Effector memory CD8-positive, alpha-beta T cell (primary cell): ENCODE measurements at places on chromosomes 2 and 18.

DNA sequence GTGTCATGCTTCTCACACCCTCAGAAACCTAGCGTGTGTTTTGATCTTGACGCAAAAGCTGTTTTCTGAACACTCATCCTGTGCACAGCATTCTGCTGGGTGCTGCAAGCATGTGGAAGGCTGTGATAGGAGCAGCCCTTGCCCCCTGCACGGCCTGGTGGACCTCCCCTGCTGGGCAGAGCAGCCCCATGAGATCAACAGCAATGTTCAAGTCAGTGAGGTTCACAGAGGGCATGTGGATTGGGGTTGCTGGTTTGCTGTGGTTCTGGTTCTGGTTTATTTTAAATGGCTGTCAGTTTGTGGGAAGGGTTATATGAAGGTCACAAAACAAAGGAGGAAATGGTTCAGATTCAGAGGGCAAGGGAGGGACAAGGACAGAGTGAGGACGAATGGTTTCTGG, 71.3 kb downstream of the SOWAHC start:
- DNase-seq: no peak

GRCh38 chr2:43777306-43777926, 3.6 kb downstream of the DYNC2LI1 start:
- DNase-seq: no peak

- DNase-seq: no peak
These were observed 159.7 kb downstream of the CD226 start for GRCh38 chr18:69787825-69788547.

DNA sequence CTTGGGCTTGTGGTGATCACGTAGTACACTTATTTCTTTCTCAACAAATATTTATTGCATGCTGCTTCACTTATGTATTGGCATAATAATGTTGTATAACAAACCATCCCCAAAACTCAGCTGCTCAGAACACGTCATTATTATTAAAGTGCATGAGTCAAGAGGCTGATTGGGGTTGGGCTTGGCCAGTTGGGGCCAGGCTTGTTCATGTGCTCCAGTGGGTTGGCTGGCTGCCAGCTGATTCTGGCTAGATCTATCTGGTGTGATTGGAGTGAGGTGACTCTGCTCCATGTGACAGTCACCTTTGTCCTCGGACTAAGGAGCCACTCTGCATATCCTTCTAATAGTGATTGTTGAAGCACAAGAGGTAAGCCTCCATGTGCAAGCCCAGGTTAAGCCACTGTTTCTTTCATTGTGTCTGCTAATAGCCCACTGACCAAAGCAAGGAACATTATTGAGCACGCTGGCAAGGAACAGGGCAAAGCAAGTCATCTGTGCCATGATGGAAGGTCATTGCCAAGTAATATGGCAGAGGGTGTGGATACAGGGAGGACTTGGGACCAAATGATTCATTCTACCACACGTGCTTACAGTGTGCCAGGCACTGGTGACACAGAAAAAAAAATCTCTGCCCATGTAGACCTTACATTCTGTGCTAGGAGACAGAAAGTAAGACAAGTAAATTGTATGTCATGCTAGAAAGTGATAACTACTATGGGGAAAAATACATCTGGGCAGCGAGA, 63.3 kb upstream of the TMEM182 start:
- DNase-seq: no peak

DNA sequence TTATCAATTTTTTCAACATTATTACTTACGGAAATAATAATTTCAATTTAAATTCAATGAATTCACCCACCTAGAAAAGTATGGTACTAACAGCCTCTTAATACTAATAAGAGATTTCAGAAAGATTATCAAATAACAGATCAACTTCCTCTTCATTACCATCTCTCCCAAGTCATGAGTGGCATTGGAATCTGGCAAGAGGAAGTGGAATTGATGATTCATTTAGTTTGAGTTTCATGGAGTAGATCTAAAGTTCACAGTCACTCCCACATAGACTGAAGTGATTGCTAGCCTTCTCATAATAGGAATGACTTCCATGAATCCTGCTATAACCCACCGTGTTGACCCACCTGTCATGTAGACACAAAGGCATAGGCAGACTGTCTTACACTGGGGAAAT, 77.7 kb upstream of the WDR75 start:
- no peak for DNase-seq

DNA sequence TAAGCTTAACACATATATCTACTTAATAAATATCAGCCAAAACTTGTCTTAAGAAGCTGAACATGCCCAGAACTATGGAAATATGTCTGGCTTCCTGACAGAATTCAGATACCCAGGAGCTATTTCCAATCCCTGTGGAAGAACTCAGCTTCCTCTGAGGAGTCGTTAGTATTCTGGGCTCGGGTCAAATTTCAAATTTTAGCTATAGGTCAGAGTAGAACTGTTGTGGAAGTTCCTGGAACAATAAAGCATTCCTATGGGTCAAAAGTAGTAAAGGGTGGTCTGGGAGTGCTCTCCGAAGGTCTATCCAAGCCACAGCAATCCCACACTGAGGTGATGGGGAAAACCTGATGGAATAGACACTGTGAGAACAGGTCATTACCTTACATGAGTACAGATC, 342.7 kb upstream of the CHST9 start:
- no peak for DNase-seq

- DNase-seq: no peak
These were observed 38.7 kb downstream of the DCDC2C start for GRCh38 chr2:3741867-3742602.

- no peak for DNase-seq
These were observed 82.3 kb downstream of the ANTXR1 start for GRCh38 chr2:69095305-69095704.

DNA sequence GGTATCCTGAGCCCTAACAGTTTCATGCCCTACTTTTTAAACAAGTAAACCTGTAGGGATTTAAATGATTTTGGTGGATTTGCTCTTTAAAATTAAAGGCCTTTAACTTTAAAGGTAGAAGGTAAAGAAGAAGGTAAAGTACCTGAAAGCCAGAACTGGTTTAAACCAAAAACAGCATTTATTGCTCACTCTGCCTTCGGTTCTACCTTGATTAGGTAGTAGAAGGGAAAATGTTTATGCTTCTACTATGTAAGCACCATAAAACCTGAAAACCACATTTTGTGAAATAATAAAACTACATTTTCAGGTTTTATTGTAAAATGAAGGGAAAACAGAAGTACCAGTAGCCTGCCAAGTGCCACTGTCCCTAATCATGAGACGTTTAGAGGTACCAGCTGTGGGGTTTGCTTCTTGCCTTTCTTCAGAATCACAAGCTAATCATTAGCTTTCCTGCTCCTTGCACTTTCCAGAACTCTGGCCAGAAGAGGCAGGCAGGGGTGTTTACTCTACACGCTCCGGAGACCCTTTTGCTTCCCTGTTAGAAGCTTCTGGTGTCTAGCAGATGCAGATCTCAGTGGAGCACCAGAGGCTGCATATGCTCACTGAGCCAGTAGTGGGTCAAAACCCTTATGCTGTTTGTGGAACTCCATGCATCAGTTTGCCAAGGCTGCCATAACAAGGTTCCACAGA, 33.3 kb downstream of the RPIA start:
- no peak for DNase-seq

DNA sequence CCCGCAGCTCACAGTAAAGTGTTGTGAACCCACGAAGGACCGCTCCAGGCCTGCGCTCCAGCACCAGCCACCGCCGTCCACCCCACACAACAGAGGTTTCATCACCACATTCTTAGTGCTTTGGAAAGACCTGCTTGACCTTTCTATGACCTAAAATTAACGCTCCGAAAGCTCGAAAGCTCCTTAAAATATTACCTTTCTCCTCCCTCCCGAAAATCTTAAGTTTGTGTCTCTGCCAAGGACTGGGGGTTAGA, 149.2 kb downstream of the TWIST2 start:
- DNase-seq: no peak

GRCh38 chr2:23542230-23542789, 157.3 kb downstream of the KLHL29 start:
- no peak for DNase-seq

DNA sequence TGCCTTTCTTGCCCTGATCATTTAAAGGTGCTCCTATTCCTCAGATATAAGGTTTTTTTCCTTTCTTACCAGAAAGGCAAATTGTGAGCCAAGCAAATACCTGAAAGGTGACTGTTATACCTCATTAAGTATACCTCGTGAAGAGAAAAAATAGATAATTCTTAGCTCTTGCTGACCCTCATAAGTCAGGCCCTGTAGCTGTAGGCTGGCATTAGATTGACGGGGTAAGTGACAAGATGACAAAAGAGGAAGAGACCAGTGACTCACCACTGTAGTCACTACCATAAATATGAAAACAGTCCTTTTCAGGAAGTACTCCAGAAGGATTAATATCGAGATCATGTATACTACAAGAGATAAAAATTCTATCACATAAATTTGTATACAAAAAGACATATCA, 104.6 kb downstream of the PTPN4 start:
- no peak for DNase-seq

- DNase-seq: no peak
These were observed 63.1 kb downstream of the TNS1 start for GRCh38 chr2:217939629-217940245.

DNA sequence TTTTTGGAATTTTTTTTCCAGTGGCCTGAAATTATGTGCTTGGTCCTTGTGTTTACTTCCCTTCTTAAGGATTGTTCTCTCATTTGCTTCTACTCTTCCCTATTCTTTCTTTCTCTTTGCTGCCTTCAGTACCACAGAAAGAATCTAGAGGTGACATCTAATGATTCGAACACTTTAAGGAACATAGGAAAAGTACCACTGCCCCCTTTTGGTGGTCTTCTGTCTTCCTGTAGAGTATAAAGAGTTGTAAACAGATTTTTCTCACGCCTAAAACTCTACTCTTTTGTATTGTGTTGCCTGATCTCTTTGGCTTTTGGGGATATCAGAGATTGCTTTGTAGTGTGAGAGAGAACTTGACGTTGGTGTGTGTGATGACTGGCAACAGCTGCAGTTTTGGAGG, 7.0 kb upstream of the SCTR start:
- no peak for DNase-seq

DNA sequence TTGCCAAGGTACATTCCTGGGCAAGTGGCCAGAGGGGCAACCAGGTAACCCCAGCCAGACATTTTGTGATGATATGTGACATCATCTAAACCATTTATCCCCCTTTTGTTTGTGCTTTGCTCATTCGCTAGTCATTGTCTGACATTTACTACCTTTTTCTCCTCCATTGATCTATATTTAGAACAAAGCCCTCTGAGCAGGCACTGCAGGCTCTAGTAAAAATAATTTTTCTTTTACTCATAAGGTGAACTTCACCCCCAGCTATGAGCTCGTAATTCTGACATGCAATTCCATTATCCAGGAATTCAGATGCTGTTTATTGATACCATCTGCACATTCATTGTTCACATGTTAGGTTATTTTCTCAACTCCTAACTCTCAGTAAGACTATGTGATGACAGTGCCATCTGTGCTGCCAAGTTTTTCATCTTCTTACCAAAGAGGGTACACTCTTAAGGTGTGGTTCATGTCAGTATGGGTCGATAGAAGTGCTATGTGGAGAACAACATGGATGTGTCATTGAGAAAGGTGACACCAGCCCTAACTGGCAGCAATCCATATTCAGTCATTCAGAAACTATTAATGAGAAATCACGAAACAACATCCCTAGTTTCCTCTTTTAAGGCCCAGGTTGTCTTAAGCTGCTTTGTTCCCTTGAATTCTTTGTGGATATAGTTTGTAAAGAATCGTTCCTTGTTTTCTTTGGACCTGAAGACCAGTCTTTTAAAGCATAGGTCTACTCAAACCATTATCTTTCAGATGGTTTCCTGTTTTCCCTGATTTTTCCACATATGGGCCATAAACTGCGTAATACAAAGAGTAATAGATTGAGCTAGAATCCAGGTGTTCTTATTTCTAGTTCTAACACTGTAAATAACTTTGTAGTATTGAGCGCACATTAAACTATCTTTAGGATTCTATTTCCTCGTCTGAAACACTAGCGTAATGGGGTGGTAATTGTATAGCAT, 978.1 kb upstream of the CDH2 start:
- no peak for DNase-seq

- DNase-seq: no peak
These were observed 62.1 kb downstream of the DYM start for GRCh38 chr18:49398331-49398730.

GRCh38 chr2:172928756-172929155, 146.9 kb upstream of the MAP3K20 start:
- DNase-seq: no peak

DNA sequence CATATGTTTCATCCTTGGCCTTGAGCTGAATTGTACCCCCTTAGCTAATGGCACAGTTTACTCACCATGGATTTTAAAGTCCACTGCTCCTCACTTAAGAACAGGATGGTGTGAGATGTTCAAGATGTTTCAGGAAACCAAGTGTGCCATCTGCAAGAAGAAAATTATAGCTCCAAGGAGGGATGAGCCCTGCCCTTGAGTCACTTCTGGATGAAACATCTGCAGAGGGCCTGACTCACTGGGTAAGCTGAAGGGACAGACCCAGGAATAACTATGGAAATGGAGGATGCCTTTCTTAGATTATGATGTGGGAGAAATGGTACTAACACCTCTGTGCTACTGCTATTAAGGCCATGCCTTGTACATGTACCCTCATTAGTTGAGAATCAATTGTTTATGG, 6.4 kb downstream of the MARS2 start:
- no peak for DNase-seq

- no peak for DNase-seq
These were observed 18.5 kb upstream of the FHOD3 start for GRCh38 chr18:36279001-36279400.

DNA sequence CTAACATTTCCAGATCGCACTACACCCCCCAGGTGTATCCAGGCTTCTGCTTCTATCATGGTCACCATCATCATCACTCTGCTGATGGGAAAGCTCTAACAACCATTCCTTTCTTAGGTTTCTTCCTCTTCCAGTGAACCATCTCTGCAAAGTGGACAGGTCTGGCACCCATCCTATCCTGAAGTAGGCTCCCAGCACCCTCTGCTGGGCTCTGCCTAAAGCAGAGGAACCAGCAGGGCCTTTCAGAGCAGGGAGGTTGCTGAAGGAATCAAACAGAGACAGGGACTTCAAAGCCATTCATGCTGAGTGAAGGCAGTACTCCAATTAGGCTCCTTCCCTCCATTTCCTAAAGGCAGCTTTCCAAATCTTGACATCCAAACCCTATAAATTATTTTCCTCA, 27.2 kb upstream of the SATB2 start:
- DNase-seq: no peak

GRCh38 chr18:63084219-63084618, 235.3 kb downstream of the BCL2 start:
- DNase-seq: no peak

DNA sequence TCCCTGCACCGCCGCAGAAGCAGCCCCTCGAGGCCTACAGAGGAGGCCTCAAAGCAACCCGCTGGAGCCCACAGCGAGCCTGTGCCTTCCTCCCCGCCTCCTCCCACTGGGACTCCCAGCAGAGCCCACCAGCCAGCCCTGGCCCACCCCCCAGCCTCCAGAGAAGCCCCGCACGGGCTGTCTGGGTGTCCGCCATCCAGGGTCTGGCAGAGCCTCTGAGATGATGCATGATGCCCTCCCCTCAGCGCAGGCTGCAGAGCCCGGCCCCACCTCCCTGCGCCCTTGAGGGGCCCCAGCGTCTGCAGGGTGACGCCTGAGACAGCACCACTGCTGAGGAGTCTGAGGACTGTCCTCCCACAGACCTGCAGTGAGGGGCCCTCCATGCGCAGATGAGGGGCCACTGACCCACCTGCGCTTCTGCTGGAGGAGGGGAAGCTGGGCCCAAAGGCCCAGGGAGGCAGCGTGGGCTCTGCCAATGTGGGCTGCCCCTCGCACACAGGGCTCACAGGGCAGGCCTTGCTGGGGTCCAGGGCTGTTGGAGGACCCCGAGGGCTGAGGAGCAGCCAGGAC, 31.2 kb downstream of the GPC1 start:
- DNase-seq: no peak

GRCh38 chr2:156563994-156564753, 128.0 kb downstream of the GPD2 start:
- DNase-seq: no peak

- DNase-seq: no peak
These were observed 69.4 kb downstream of the RHOB start for GRCh38 chr2:20516291-20516645.
